Calu3 (cell line): ENCODE measurements at places on chromosomes 1 and 21.

DNA sequence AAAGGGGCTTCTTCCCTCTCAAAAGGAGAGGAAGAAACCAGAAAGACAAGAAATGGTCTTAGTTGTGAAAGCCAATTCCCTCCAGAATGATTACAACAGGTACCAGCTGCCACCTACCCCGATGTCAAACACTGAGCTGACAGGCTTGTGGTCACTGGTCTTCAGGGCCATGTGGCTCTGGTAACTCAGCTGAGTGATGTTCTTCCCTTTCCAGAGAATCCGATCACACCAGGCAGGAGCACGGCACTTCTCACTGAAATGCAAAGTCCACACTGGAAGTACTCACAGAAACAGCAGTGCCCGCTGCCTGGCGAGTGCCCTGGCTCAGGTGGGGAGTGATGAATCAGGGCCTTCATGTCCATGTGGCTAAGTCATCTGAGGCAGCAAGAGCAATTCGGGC lies 18.7 kb upstream of the MTF1 start:
- no peak for DNase-seq

DNA sequence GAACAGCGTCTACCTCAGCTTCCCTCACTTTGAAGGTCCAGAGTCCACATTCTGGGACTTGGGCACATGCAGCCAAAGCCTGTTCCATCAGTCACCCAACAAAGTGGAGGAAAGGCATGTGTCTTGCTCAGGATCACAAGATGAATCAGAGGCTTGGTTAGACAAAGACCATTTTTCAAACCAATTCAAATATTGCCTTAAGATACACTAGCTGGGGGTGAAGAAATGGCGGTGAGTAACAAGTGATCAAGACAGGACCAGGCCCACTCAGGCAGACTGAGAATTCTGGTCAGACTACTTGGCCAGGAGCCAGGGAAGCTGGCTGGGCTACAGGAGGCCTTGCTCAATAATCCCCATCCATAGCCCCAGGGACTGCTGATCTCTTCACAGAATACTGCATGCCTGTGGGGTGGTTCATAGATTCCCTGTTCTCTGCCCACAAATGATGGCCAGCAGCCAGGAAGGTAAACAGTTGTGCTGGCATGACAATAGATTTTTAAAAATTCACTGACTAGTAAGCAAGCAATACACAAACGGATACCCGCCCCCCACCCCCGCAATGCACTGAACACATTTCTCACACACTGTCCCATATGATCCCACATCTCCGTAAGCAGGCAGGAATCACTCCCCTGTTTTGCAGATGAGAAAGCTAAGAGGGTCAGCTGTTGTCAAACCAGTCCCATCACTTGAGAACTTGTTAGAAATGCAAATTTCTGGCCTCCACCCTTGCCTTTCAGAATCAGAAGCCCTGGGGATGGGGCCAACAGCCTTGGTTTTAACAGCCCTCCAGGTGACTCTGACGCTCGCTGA lies 27.2 kb downstream of the ERI3 start:
- peak; percentile 98 for DNase-seq

DNA sequence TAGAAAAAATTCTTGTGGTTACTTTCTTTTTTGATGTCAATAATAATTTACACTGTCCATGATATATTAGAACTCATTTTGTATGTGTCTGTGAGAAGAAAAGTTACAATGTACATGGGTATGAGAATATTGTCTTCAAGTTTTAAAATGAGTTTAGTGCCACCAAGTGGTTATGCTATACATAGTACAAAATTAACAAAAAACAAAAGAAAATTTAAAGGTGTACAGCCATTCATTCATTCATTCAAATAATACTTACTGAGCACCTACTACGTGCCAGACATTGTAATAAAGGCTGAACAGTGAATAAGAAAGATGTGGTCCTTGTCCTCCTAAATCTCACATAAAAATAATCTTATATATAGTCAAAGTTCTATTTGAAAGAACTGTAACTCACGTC lies 27.7 kb downstream of the UCHL5 start:
- no peak for DNase-seq

- no peak for DNase-seq
These were observed 119.5 kb downstream of the MAB21L3 start for GRCh38 chr1:116230712-116231111.

DNA sequence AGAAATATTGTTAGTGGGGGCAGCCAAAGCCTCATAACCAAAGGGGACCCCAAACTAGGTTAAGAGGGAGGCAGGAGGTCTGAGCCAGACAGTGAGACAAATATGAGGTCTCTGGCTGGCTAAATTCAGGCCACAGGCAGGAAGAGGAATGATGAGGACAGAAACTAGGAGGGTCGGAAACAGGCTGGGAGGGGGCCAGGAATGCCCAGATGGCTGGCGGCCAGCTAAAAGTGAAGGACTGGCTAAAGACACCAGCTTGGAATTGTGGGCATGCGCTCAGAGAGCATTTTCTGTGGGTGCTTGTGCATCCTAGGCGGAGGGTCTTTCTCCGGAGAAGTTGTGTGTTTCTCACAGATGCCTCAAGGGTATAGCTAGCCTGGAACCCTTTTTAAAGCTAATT lies 77.0 kb downstream of the PGM1 start:
- DNase-seq: no peak

DNA sequence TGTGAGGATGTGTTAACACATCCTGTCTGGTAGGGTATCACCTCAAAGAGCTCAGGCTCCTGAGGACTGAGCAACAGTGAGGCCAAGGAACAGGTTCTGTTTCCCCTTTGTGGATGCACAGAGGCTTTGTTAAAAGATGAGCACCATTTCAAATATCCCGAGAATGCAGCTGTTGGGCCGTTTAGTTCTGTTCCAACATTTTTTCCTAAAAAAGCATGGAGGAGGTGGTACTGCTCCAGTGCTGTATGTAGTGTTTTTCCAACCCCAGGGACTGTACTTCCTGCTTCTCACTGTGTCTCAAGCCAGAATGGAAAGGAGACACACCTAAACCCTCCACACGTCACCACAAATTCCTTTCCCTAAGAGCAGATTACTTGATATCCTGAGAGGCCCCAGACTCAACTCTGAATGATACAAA lies 53.8 kb upstream of the BCL10 start:
- DNase-seq: peak; percentile 54

DNA sequence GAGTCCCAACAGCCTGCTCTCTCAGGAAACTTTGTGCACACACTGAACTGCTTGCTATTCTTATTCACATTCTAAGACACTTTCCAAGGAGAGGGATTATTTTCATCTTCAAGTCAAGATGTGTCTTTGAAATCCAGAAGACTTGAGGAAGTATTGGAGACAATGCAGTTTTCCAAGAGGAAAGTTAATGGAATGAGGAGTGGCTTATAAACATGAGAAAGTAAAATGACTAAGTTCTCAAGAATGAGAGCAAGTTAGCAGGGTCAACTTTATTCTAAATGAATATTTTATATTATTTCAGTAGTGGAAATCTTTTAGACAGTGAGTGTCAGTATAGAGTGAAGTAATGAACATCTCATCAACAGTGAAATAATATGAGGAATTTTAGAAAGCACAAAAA lies 1239.3 kb downstream of the MRPL39 start:
- DNase-seq: no peak

DNA sequence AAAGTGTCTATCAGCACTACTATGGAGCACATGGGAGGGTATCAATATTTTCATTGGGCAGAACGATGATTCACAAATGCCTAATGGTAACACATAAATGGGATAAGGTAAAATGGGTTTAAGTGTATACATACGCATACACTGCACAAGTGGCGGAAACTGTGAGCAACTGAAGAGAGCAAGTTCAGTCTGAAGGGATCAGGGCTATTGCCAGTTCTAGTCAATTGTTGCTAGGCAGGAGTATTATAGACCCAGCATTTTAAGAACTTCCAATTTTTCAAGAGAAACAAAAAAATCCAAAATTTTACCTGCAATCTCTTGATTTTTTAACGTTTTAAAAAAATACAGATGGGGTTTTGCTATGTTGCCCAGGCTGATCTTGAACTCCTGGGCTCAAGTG lies 23.1 kb downstream of the FOXJ3 start:
- DNase-seq: no peak

DNA sequence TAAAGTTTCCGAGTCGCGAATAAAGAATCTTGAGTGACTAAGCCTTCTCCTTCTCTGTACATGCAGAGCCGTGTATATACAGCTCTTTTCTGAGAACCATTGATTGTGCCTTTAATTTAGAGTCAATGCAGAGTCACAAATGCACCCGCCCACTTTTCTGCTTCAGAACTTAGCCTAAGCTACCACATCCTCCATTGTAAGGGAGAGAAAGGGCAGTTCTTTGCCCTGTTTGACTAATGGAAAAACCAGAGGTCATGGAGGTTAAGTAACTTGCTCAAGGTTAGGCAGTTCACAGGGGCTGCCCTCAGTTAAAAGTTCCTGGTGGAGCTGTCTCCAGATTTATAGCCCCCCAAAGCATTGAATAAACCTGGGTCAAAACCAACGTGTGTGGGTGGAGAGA lies 139.6 kb downstream of the TOMM20 start:
- DNase-seq: no peak

DNA sequence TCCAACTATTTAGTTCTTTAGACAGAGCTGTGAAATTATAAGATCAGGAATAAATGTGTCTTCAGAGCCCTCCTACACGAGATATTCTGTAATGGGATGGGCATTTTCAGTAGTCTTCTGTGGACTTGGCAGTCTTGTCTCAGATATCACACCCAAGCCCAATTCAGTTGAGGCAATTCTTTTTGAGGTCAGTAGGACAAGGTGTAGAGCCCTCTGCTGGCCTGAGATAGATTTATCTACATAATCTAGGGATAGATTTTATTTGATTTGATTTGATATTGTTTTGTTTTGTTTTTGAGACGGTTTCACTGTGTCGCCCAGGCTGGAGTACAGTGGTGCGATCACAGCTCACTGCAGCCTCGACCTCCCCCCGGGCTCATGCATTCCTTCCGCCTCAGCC lies 77.5 kb downstream of the FMN2 start:
- DNase-seq: no peak

GRCh38 chr1:39648496-39648895 lies 9.1 kb upstream of the HEYL start:
- DNase-seq: no peak

DNA sequence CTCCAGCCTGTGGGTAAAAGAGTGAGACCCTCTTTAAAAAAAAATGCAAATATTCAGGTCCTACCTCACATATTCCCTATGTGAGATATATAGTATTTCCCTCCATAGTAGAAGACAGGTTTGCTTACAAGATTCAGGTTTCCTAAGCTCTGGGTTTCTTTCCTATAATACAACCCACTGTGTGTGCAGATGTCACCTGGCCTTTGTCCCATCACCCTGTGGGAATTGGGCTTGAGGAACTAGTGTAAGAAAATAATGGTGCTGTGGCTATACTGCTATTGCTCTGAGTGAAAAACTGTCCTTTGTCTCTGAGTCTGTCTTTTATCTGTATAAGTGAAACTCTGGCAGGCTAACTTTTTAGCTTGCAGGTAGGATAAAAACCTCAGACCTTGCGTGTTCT lies 13.0 kb downstream of the C1orf146 start:
- DNase-seq: no peak

GRCh38 chr1:154620751-154621150 lies 12.8 kb upstream of the ADAR start:
- no peak for DNase-seq

- no peak for DNase-seq
These were observed 103.8 kb downstream of the LYPLAL1 start for GRCh38 chr1:219277304-219278105.

DNA sequence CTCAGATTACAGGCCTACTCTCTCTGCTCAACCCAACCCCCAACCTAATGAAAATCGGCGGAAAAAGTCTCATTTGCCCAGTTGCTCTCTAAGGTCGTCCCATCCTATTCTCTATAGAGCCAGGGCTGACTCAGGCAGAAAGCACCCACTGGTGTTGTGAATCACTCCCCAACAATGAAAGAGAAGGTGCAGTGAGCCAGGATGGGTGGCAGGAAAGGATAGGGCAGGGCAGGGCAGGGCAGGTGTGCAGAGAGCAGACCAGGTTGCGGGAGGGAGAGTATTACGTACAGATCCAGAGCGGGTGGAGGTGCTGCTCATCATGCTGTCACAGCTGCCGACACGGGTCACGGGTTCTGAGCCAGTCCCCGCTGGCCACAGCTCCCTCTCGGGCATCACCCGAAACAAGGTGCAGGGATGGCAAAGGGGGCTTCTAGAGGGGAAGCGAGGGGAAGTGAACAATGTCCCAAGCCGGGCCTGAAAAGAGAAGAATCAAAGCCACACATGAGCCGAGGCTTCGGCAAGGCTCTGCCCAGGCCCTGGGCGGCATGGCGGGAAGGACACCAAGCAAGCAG lies 5.3 kb downstream of the C1orf116 start:
- peak; percentile 87 for DNase-seq

GRCh38 chr1:27554759-27555699 lies 48.9 kb downstream of the AHDC1 start:
- DNase-seq: no peak

DNA sequence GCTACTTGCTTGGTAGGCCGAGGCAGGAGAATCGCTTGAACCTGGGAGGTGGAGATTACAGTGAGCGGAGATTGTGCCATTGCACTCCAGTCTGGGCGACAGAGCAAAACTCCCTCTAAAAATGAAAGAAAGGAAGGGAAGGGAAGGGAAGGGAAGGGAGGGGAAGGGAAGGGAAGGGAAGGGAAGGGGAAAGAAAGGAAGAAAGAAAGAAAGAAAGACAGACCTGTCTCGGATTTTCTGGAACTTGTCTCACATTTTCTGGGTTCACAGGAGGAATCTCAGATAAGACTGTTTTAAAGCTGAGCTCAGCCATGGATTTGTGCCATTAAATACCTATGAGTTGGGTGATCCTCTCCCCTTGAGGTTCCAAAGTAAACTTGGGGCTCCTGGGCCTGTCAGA lies 12.9 kb downstream of the GSTM5 start:
- DNase-seq: no peak

DNA sequence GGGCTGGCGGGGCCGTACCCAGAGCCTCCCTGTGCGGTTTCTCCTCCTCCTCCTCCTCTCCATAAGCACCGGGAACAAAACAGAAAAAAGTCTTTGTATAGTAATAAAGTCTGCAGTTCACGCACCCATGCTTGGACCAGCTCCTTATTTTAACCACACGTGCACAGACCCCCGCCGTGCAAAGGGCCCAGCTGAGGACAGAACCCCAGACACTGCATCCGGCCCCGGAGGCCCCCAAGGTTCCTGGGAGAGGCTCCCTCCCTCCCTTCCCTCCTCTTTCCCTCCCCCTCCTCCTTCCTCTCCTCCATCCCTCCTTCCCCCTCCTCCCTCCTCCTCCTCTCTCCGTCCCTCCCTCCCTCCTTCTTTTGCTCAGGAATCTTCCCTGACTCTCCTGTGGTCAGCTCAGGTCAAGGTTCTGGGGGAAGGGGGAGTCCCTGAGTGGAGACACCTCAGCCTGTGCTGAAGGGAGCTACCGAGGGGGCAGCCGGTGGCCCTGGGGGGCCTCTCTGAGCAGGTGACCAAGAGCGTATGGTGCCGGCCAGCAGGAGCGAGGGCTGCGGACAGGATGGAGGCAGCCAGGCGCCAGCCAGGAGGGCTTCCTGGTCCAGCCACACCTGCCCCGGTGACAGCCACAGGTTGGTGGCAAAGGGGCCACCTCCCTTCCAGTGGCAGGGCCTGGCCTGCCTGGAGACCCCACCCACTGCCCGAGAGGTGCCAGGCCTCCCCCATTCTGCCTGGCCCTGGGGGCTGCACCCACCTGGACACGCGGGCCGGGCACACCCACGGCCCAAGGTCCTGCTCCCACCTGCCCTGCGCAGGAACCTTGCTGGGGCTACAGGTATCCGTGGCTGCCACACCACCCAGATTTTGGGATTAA lies 3.2 kb upstream of the TTLL10 start:
- DNase-seq: no peak
